ENCODE measurements at places on chromosomes 6 and 20.

- no peak for DNase-seq
These were observed 159.7 kb downstream of the PHACTR3 start for GRCh38 chr20:59764037-59764436.

DNA sequence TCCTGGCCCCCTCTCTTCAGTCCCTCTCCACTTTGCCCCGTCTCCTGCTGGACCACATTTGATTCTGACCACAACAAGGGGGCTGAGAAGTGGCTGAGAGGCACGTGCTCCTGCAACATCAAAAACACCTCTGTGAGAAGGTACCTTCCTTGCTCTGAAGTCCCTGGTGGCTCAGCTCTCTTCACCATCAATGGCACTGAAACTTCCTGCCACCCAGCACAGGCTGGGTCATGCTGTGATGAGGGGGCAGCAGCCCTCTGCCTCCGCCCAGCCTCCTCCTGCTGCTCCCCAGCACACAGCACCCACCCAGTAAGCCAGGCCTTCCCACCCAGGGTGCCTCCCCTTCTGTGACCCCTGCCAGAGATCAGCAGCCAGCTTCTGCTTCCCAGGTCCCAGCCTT is 10.3 kb downstream of the ZMYND8 start:
- no peak for DNase-seq

DNA sequence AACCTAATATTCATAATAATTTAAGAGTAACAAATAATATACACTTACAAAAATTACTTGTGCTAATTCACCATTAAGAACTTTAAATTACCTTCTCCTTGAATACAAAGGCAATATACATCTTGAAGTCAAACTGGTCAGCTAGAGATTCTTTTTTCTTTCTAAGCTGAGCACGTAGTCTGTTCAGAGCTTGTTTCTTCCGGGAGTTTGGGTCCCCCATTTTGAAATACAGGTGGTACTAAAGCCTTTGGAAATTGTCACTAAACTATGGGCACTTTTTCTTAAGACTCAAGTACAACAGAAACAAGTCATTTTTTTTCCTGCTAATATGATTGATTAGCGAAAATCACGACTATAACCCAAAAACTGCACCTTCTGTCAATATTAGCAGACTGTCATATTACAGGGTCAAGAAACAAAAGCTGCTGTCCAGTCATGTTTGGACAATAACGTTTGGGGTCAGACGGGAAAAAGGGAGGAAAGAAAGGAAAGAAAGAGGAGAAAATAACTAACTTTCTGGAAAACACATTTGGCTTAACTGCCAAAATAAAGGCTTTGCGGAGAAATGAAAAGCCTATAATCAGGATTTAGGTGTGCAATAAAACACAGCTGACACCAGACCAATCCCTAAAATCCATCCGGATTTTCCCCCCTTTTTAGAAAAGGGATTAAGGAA is 367 bp downstream of the C6orf62 start:
- no peak for DNase-seq

- no peak for DNase-seq
These were observed 22.4 kb downstream of the PTGIS start for GRCh38 chr20:49545572-49545971.

- no peak for DNase-seq
These were observed at the start of gene SASH1 for GRCh38 chr6:148342350-148343046. TSS of gene SASH1 (plus strand) at chr6:148342838. CDS start at chr6:148343068, 230 bp downstream.

DNA sequence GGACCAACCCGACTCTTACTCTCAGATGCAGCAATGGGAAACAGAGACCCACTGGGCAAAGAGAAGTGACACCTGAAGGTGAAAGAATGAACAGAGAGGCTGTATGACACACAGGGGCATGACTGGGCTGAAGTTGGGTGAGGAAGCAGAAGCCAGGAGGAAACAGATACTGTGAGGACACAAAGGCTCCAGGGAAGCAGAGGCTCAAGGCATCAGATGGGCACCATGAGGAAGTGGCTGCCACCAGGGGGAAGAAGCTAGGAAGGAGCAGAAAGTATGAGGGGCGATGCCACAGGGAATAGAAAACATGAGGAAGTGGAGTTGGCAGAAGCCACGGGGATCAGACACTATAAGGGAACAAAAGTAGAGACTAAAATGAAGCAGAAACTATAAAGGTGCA is 30.9 kb upstream of the OCSTAMP start:
- no peak for DNase-seq

DNA sequence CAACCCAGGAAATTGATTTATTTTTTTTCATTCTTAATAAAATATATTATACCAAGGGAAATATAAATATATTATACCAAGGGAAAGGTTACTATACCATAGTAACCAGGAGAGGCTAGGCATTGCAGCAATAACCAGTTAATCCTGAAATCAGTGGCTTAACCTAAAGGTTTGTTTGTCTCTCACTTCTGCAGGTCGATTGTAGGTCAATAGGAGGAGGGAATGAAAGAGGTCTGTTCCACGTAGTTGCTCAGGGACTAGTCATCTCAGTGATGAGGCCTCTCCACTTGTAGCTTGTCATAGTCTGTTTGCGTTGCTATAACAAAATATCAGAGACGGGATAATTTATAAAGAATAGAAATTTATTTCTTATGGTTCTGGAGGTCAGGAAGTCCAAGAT is 168.0 kb downstream of the GJA1 start:
- no peak for DNase-seq

- peak; percentile 12 for DNase-seq
These were observed 117.9 kb downstream of the GMDS start for GRCh38 chr6:2127484-2127911.

DNA sequence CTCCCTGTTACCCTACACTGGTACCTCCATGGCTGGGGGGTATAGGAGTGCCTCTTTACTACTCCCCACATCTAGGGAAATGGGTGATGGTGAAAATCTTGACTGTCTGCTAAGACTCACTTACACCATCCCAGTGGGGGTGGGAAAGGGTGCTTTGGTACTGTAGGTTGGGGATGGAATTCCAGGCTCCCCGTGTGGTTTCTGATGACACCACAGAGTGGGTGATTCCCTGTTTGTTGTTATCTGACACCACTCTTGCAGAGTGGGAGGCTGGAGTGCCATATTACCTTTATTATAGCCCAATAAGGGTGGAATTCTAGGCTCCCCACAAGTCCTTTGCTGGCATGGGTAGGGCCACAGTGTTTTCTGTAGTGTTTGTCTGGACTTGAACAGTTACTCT is 264.6 kb upstream of the MAN1A1 start:
- DNase-seq: no peak

GRCh38 chr20:34581341-34582184 is 23.0 kb downstream of the MAP1LC3A start:
- DNase-seq: no peak

DNA sequence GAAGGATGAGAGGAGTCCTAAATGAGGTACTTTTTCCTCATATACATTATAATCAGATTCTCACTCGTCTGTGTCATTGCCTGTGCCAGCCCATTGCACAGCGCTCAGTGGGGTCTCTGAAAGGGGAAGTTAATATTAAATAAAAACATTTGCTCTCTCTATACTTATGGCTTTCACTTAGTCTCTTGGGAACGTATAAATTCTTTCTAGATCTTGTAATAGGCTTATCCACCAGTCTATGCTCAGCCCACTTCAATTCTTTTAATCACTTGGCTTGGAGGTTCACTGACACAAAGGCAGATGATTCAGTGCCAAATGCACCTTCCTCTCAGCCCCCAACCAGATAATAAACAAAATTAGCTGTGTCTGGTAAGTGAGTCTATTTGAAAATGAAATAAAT is 164.3 kb upstream of the OGFRL1 start:
- DNase-seq: no peak

DNA sequence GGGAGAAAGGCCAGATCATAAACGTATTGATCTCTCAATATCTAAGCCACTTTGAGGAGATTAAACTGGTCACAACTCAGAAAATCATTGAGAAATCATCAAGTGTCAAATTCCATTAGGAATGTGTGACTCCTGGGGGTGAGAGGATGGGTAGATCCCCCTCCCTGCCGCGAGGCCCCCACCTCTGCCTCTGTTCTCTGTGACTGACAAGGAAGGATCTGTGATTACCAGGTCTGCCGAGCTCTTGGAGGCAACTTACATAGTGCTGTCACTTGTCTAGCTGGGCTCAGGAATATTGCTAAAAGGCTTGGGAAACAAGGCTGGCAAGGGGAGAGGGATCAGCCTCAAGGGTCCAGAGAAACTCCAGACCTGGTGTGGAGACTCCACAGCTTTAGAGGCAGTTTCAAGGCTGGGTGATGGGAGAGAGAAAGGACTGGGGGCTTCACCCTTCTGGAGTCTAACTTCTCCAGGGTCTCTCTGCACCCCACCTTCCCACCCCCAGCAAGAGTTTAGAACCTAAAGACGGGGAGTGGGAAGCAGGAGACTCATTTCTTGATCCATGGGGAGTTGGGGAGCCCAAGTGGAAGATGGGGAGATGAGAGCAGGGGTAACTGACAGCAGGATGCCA is 11.6 kb upstream of the ARMC12 start:
- no peak for DNase-seq

- no peak for DNase-seq
These were observed 41.7 kb downstream of the TMEM242 start for GRCh38 chr6:157281570-157281969.

GRCh38 chr6:158168040-158168289 is at the start of gene SERAC1:
TSS of gene SERAC1 (minus strand) at chr6:158168262. CDS start at chr6:158158363, 9,899 bp downstream.
- DNase-seq: no peak

DNA sequence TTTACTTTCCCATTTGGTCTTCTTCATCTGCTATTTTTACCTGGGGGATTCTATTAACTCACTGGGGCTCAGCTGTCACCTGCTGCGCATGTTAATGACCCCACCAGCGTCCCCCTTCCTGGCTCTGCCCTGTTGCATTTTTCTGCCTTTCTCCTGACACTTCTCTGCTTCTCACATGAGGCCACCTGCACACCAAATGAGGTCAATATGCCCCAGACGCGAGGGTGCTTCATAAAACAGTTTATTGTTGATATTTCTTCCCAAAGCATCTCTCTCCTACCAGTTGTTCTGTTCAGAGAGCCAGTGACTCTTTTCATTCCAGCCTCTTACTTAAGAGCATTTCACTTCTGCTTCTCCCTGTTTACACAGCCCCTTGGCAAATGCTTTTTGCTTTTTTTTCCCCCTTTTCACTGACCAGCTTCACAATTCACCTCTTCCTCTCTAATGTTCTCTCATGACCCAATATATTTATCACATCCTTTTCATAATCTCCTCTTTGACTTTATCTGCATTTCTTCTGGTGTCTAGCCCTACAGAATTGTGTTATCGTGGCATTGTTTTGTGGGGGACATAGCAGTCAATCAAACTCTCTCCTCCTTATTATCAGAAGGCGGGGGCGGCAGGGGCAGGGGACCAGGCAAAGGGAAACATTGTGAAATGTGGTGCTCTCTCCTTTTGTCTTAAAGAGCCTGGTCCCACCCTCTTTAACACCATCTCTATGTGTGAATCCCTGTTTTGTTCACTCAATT is 545.8 kb upstream of the CITED2 start:
- no peak for DNase-seq

- no peak for DNase-seq
These were observed 8.6 kb upstream of the ARFGAP1 start for GRCh38 chr20:63264000-63264399.

DNA sequence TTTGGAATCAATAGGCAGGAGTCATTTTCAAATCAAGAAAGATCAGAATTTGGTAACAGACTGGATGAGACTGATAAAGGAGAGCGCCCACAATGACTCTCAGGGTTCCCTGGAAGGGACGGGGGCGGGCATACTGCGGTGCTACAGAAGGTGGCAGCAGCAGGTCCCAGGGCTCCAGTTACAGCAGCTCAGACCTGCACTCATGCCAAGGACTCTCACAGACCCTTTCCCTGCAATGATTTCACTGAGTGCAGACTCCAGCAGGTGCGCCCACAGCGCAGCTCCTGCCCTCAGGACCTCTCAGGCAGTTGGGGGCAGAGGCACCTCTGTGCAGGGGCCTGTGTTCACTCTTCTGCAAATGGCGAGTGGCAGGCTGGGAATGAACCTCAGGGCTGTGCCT is 359.8 kb downstream of the ZFAND3 start:
- no peak for DNase-seq

DNA sequence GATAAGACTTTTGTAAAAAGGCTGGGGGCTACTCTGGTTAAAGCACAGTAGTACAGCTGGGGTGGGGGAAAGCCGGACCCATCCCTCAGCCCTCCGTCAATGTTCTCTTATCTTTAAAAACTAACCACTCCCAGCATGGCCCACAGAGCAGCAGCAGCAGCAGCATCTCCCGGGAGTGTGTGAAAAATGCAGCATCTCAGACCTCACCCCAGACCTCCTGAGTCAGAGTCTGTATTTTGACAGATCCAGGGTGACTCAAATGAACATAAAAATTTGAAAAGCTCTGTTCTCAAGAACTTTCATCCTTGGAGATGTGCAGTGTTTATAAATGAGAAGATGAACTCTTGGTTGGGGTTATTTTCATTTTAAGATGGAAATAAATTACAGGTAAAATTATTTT is 277.7 kb upstream of the ECI2 start:
- DNase-seq: no peak

DNA sequence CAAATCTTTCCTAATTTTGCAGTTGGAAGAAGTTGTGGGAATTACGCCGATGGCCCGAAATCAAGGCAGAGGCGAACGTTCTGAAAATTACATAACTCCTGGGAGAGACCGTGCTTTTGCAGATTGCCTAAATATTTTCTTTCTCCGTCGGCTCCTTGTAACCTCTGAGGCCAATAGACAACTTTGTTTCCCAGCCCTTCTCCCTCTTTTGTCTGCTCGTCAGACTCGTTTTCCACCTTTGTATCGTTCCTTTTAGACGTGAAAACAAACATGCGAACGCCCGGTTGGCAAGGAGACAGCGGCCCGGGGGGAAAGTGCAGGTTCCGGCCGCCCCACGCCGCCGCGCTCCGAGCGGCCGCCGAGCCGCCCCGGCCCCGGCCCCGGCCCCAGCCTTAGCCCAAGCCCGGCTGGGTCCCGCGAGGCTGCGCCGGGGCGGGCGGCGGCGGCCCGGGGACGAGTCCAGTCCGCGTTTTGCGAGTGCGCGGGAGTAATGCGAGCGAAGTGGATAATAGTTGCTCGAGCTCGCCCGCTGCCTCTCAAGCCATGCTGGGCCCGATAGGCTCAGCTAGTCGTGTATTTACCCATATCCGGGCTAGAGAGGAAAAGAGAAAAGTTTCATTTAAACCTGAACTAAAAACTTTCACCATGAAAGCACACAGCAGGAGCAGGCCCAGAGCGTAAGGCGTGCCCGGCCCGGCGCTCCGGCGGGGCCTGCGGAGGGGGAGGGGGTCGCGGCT is at the start of gene ARID1B:
Gene ARID1B, plus strand, starts transcription at position 539 of the 737 bp plus-strand sequence. CDS start 303 bp downstream, outside the sequence.
- DNase-seq: peak; percentile 81

DNA sequence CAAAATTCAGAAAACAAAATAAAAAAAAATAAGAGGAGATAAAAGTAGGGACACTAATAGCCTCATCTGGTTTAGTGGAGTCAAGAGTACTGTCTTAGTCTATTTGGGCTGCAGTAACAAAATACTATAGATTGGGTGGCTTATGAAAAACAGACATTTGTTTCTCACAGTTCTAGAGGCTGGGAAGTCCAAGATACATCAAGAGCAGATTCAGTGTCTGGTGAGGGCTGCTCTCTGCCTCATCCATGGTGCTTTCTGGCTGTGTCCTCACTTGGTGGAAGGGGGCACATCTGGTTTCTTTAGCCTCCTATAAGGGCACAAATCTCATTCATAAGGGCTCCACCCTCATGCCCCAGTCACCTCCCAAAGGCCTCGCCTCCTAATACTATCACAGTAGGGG is 26.0 kb downstream of the NRSN1 start:
- DNase-seq: no peak

Measured in T-helper 2 cell (primary cell).